ENCODE measurements at places on chromosomes 3 and 15.

GRCh38 chr3:160154033-160154432 is 71.2 kb upstream of the C3orf80 start:
- no peak for DNase-seq

DNA sequence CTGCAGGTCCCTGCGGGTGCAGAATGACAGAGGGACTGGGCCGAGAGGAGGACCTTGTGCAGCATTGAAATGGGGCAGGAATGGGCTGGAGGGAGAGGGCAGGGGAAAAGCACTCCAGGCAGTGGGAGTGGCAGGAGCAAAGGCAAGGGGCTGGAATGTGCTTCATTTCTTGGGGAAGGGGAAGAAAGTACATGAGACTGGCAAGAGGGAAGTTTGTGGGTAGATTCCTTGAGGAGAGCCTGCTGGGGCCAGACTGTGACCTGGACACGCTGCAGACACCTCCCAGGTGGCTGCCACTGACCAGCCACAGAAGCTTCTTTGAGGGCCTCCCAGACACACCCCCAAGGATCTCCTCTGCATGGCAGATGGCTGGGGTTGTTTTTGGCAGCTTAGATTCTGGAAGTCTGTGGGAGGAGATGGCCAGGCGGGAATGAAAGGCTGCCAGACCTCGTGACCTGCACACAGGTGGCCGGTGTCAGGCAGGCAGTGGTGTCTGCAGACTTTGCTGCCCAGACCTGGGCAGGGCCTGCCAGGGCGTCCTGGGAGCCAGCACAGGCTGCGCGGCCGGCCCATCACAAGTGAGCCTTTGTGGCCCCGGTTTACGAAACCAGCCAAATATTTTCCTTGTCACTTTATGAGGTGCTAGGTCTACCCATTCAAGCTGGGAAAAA is 53.1 kb downstream of the SPSB4 start:
- no peak for DNase-seq

GRCh38 chr15:78415284-78415683 is 22.7 kb upstream of the IREB2 start:
- no peak for DNase-seq

- no peak for DNase-seq
Observed at GRCh38 chr3:136075811-136076210, 110.3 kb downstream of the PPP2R3A start.

DNA sequence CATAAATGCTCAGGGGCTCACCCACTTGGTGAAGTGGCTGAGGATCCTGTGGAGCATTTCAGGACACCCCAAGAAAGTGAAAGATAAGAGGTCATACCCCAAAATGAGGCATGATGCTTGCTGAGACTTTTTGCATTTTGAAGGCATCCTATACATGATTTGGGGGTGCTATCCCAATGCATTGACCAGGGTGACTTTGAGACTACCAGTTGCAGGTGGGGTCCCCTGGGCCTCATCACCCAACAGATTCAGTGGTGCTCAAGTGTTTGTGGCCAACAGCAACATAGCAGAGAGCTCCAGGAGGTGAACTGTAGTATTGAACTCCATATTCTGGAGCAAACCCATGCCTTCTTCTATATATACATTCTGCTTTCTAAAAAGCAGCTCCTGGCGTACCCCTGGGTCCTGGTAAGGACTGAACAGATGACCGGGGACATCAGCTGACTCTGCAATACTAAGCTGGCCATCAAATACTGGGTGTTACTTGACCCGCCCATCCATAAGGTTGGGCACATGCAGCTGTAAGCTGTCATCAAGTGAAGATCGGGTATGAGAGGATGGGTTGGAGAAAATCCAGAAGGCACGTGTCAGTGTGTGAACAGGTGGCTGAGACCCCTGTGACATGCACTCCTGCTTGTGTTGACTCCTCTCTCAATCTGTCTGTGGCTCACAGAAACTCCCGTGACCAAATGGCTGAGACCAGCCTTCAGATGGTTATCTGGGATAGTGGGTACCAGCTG is 143.3 kb downstream of the KLF13 start:
- DNase-seq, result no peak

- no peak for DNase-seq
Observed at GRCh38 chr15:84982301-84982920, 755 bp downstream of the PDE8A start.

GRCh38 chr3:37673401-37673800 is 188.3 kb upstream of the CTDSPL start:
- DNase-seq, result no peak

DNA sequence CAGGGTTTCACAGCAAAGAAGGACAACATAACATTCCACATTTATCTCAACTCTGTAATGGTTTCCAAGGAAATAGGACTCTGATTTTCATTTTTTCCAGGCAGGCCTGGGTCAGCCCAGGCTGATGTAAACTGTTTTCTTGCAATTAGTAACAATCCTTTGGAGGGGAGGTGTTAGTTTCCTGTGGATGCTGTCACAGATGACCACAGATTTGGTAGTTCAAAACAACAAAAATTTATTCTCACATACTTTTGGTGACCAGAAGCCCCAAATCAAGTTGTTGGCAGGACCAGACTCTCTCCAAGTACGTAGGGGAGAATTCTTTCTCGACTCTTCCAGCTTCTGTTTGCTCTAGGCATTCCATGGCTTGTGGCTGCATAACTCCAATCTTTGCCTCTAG is 88.0 kb downstream of the EDEM1 start:
- no peak for DNase-seq

GRCh38 chr3:148737104-148737530 is 39.4 kb downstream of the AGTR1 start:
- DNase-seq, result no peak

- no peak for DNase-seq
Observed at GRCh38 chr3:138493804-138494606, 59.6 kb downstream of the ESYT3 start.

GRCh38 chr15:101153801-101154656 is 97.8 kb downstream of the CHSY1 start:
- no peak for DNase-seq

DNA sequence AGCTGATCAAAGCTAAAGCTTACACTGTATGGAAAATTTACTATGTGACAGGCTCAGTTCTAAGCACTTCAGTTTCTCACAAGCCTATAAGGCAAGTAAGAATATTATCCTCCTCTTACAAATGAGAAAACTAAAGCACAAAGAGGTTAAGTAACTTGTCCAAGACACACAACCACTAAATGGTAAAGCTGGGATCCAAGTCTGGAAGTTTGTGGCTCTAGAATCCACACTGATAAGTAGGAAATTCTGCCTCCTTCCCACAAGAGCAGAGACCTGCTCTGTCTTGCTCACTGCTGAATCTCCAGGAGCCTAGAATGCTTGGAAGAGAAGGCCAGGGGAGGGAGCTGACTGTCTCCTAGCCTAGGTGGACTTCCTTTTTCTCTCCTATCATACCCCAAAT is 60.6 kb downstream of the MAGI1 start:
- DNase-seq, result no peak

DNA sequence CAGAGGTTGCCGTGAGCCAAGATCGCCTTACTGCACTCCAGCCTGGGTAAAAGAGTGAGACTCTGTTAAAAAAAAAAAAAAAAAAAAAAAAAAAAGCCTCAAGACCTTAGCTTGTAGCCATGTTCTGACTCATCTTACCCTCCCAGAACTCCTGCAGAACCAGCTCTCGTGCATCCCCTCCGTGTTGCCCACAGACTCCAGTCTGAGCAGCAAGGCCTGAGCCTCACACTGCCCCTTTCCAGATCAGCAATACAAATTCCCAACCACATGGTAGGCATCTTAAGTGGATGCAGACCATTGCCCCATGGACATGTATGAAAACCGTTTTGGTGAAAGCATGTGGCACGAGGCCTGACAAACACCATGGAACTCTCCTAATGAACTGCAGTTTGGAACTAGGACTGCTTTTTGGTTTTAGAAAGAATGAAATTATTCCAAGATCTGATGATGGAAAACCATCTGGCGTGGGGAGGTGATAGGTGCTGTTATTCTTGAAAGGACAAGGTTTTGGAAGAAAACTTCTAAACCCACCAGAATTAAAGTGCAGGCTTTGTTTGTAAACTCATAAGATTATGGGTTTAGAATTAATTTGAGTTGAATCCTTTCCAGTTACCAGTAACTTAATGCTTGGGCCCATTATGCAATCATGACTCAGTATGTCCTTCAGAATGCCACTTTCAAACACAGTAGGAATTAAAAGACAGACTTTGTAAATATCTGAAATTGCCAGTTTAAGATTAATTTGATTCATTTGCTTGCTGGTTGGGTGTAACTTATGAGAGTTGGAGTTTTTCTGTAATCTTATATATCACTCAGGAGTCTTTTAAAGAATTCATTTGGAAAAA is 163.7 kb upstream of the LRTM1 start:
- DNase-seq, result no peak

DNA sequence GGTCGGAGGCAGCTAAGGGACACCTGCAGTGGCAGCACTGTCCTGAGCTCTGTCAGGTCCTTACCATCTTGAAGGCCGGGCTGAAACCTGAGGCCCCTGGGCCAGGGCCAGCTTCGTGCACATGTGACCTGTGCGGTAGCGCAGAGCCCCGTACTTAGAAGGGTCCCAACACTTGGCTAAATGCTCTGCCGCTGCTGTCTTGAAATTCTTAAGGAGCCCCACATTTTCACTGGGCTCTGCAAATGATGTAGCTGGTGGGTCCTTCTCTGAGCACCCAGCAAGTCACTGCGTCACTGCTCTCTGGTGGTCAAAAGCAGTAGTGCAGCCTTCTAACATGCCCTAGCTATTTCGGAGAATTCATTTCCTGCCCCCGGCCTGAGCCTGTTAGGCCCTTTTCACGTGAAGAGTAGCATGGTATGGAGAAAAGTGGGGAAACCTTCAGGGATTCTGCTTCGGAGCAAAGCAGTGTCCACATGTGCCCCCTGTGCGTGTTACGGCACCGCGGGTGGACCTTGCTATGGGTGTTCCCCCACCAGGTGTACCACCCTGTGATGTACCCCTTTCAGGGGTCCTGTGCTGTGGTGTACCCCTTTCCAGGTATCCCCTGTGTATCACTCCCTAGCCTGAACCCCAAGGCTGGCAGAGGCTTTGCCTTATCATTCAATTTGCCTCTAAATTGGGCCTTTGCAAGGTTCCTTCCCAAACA is 79.7 kb downstream of the TMEM266 start:
- peak; percentile 80 for DNase-seq

DNA sequence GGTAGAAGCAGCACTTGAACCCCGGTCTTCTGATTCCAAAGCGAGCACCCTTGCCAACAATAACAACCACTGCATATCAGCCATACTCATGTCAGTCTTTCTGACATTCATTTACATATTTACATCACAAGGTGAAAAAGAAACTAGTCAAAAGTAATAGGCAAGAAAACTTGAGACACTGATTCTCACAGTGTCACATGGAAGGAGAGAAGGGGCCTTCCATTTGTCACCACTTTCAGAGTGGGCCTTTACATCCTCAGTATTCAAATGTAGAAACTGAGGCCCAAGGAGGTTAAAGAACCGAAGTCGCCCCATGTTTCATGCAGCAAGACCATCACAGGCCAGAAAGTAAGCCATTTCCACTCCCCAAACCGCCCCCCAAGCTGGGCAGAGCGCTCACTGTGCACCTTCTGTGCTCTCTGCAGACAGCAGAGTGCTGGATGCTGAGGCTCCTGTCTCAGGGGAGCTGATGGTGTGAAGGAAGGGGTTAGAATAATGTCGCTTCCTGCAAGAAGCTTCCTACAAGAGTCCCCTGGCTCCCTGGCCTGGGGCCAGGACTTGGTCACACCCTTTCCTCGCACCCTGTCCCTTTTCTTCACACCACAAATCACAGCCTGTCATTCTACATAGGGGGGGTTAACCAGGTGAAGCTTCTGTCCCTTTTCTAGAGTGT is 260.1 kb downstream of the UACA start:
- DNase-seq, result no peak

DNA sequence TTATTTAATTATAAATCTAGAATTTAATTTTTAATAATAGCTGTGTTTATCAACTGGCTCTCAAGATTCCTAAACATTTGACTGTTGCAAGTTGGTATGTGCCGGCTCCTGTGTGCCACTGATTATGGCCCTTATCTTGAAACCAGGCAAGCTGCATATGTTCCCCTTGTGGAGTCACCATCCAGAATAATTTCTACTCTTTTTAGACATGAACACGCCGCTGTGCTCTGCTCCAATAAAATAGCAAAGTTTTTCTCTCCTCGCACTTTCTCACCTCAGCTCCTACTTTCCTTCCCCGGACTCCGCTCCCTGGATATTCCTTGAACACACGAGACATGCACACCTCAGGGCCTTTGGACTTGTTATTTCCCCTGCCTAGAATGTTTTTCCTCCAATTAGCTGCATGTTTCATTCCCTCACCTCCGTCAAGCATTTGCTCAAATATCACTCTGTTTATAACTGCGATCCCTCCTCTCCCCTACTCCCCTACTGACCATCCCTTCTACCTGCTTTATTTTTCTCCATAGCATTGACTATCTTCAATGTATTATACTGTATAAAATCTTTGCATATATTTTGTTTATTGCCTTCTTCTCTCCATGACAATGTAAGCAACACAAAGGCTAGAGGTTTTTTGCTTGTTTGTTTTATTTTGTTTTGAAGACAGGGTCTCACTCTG is 26.1 kb upstream of the ERICH6 start:
- DNase-seq, result no peak

DNA sequence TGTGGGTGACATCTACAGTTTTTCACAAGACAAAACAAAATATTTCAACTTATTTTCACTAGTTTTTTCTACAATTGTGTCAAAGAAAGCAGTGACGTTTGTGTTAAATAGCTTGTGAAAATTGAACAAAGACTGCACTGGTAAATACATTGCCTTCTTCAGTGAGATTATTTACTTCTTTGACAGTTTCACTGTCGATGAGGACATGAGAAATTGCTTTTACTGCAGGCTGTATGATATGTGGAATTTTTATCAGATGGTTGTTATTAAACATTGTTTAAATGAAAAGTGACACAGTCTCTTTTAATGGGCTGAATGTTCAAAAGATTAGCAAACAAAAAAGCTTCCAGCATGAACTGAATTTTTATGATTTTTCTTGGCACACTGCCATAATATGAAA is 773.9 kb upstream of the CADM2 start:
- DNase-seq, result no peak

DNA sequence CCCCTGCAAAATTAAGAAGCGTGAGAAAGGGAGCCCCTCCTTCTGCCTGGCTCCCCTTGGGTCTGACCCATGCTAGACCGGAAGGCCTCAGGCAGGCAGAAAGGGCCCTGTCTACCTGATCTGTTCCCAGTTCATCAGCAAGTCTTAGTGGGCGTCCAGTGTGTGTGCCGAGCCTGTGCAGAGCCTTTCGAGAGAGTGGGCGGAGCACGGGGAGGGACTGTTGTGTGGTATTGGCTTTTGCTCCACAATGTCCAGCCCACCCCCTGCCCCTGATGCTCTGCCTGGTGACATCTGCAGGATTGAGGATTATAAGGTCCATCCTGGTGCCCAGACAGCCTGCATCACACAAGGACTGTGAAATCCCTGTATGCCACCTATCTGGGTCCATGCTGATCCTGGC is 82.9 kb downstream of the CHDH start:
- DNase-seq, result no peak

DNA sequence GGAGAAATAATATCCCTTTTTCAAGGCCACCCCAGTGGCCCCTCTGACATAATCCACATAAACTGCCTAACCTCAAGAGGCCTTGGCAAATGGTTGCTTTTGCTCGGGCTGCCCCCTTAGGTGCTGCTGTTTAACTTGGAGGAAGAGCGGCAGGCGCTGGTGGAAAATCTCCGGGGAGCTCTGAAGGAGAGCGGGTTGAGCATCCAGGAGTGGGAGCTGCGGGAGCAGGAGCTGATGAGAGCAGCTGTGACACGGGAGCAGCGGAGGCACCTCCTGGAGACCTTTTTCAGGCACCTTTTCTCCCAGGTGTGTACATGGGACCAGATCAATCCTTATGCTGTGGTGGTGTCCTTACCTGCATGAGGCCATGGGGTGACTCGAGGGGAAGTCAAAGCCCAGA is 15.0 kb downstream of the DUOX1 start:
- no peak for DNase-seq

Data from neuronal stem cell (in vitro differentiated cells).